ENCODE measurements at places on chromosomes 5 and 9.

- no peak for DNase-seq
Measured at GRCh38 chr5:143738417-143739401, 73.3 kb upstream of the HMHB1 start.

DNA sequence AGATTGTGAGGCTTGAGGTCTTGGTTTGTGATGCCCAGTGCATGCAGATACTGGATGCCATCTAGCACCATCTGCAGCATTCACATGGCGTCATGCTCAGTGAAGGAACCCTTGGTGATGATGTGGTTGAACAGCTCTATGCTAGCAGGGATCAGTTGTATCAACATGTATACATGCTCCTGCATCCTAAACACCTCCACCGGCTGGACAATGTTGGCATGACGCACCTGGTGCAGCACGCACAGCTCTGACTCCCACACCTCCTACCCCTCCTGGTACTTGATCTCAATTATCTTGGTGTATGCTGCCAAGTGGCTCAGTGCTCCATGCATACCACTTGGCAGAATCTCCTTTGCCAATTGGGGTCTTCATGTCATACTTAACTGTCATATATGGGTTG lies 49.1 kb downstream of the MTREX start:
- no peak for DNase-seq

DNA sequence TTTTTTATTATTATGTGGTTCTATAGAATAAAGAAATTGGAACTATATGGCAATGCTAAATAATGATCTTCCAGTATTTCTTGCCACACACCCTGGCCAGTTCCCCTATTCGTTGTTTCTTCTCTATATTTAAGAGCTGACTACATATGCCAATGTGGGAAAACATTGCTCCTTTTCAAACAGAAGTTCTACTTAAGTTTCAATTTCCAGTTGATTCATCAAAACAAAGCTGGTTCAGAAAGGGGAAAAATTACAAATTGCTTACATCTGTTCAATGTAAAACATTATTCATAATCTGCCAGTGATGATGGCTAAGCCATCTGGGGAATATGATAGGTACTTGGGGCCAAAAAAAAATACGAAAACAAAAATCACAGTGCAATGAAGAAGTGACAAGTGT lies 76.9 kb downstream of the ST8SIA4 start:
- DNase-seq: no peak

- DNase-seq: no peak
Measured at GRCh38 chr5:67202828-67203227, 6.2 kb upstream of the CD180 start.

- DNase-seq: no peak
Measured at GRCh38 chr5:133882846-133883245, 85.6 kb downstream of the C5orf15 start.

- no peak for DNase-seq
Measured at GRCh38 chr5:142600092-142600491, 85.8 kb downstream of the FGF1 start.

DNA sequence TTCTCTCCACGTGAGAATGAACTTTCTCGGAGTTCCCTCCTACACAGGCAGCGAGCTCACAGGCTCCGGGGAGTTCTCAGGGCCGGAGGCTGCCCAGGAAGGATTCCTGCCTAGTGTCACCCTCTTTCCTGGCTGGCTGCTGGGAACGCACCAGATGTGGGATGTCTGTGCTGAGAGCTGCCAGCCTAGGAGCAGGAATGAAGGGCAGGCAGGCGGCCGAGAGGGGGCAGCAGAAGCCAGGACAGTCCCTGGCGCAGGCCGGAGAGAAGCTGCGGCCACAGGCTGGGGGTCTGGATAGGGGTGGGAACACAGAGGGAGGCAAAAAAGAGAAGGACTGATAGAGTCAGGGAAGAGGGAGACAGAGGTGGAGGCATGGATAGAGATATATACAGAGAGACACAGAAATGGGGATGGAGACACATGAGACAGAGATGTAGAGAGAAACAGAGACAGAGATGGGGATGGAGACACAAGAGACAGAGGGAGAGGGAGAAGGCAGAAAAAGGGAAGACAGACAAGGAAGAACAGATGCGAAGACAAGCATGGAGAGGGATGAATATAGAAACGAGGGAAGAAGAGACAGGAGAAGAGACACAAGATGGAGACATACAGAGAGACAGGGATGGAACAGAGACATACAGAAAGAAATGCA lies 25.3 kb upstream of the ENHO start:
- peak; percentile 27 for DNase-seq

DNA sequence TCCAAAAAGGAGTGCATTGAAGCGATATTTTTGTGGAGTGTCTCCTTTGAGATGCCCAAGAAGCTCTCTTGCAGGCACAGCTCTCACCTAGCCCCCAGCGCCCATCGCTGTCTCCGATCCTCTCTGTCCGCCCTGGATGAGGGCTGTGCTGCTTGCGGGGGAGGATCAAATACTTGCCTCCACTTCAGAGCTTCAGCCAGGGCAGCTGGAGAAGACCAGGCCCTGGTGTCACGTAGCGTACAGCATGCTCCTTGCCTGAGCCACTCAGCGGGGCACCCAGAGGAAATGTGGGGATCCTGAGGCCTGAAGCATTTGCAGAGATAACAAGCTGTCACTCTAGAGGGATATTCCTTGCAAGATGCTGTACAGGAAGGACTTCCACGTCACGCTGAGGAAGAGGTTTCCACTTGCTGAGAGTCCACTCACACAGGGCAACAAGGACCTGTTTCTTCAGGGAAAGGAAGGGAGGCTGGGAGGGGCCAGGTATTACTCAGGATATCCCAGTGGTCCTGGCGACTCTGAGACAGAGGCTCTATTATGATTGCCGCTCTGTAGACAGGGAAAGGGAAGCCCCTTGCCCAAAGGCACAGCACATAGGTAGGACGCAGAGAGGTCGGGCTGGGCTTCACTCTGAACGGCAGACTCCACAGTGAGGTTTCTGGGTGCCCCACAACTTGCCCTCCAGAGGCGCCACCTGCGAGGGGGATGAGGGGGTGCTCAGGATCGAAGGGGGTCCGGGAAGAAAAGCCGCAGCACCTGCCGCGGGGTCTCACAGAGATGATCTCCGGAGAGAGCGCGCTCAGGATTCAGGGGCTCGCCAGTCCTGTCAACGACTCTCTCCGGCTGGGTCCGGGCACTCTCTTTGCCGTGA lies 64.0 kb downstream of the CRB2 start:
- no peak for DNase-seq

DNA sequence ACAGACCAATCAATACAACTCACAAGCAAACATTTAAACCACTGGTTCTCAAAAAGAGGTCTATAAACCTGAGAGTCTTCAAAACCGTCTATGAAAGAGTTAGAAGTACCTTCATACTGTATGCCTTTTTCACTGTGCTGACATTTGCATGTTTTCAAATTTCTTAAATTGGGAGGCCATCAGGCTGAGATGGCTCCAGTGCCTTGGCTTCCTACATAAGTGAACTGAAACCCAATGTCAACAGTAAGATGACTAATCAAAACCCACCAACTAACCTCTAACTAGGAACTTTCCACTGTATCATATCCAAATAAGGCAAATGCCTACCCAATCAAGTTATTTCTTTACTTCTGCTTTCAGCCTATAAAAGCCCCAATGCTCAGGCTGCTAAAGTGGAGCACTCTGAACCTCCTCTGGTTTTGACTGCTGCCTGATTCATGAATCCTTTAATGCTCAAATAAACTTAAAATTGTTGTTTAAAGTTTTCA lies 35.1 kb downstream of the FAM13B start:
- peak; percentile 7 for DNase-seq

DNA sequence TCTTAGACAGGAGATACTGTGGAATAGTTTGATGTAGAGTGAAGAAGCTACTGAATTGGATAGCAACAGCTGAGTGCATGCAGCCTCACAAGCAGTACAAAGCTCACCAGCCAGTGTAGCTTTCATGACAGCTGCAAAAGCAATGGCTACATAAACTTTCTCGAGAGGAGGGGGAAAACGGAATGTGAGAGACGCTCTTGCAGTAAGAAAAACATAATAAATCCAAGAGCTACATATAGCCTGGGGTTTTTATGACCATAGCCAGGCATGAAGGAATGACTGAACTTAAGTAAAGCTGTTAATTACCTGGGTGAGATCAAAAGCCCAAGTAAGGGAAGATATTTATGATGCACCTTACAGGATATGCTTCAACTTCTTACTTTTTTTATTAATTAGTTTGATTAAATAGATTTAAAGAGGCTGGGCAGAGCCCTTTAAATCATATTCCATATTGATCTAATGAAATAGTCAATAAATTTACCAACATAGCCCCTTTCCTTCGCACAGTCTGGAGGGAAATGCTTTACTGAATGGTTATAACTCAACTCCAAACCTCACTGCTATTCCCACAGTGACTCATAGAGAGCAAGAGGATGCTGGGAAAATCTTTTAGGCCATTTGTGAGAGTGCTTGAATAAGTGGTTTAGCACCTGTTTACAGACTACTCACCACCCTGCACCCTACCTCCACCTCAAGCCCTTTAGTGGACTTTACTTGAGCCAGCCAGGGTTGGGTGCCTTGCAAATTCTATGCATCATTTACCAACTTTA lies 407.2 kb upstream of the CLINT1 start:
- DNase-seq: no peak

DNA sequence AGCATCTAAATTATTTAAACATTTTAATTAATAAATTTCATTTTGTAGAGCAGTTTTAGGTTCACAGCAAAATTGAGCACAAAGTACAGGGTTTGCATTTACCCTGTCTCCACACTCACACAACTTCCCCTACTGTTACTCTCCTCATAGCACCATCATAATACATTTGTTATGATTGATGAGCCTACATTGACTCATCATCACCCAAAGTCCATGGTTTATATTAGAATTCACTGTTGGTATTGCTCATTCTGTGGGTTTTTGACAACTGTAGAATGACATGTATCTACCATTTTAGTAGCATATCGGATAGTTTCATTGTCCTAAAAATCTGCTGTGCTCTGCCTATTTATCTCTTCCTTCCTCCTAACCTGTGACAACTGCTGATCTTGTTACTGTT lies 411.1 kb upstream of the MPDZ start:
- DNase-seq: no peak

GRCh38 chr9:89513837-89514236 lies 15.9 kb upstream of the SEMA4D start:
- no peak for DNase-seq

DNA sequence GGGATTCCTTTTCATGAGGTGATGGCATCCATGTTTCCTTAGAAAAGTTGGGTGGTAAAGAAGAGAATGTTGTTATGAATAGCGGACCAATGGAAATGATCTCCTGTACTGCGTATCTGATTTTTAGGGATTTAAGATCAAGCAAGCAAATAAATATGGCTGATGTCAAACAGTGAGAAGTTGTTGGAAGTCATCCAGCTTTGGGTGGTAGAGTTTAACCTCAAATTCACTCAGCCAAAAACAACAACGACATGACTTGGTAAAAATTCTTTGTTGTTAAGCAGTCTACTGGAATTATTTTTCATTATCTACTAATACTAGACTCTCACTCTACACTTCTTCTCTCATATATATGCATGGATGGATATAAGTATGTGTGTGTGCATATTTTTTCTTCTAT lies 426.5 kb downstream of the CTNND2 start:
- no peak for DNase-seq

- DNase-seq: no peak
Measured at GRCh38 chr5:471750-472058, 28.7 kb downstream of the EXOC3 start.
